ENCODE measurements at places on chromosomes 4 and X. TPM values are rescaled to one million over a fixed set of nuclear protein-coding genes. Genes with fewer than 3 reads are reported as not detected.
A peak's percentile ranks its signal among the peaks of the same experiment; 100 is the strongest.

The SH2D1A gene
- not detected for total RNA-seq

The IL13RA1 gene
- total RNA-seq: 8.6 TPM

GRCh38 chr4:72744103-72744725 is 175.2 kb upstream of the ADAMTS3 start:
- no peak for DNase-seq
- no peaks in the 10 kb centered on the region for H3K27me3 ChIP-seq
- no peak overlapping the region for H3K27ac ChIP-seq
- H3K36me3 ChIP-seq: no peaks in the 10 kb centered on the region

The MAP9 gene
- total RNA-seq: 18.9 TPM

The ESX1 gene
- not detected for total RNA-seq

The SAGE1 gene
- total RNA-seq: not detected

GRCh38 chrX:11462136-11462535 is 168.9 kb downstream of the AMELX start:
- H3K4me1 ChIP-seq: no peaks in the 10 kb centered on the region
- H3K36me3 ChIP-seq: no peaks in the 10 kb centered on the region
- no peak for DNase-seq
- H3K27ac ChIP-seq: no peak overlapping the region

The PGK1 gene
- total RNA-seq: 396 TPM

- H3K27me3 ChIP-seq: no peaks in the 10 kb centered on the region
- DNase-seq: no peak
- H3K4me3 ChIP-seq: no peak overlapping the region
- no peak overlapping the region for H3K27ac ChIP-seq
- H3K4me1 ChIP-seq: no peaks in the 10 kb centered on the region
Observed at GRCh38 chrX:95640226-95640625, 1044.4 kb upstream of the DIAPH2 start.

The COX7B2 gene
- total RNA-seq: not detected

DNA sequence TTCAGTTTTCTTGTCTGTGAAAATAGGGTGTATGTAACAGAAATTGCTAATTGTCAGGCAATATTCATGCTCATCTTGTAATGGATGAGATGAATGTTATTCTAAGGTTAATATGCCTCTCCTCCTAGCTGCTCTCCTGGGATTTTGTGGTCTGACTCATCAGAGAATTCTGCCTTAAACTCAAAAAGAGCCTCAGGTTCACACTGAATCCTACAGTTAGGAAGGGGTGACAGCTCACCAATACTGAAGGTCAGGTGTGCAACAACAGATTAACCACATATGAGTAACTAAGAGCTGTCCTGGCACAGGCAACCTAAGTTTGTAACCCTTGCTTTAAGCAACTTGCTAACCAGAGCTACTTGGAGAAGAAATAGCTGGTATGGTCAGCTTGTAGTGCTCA is 197.7 kb downstream of the SPATA18 start:
- H3K4me3 ChIP-seq: no peak overlapping the region
- H3K36me3 ChIP-seq: no peaks in the 10 kb centered on the region
- H3K27ac ChIP-seq: no peak overlapping the region
- DNase-seq: no peak
- no peaks in the 10 kb centered on the region for H3K27me3 ChIP-seq

DNA sequence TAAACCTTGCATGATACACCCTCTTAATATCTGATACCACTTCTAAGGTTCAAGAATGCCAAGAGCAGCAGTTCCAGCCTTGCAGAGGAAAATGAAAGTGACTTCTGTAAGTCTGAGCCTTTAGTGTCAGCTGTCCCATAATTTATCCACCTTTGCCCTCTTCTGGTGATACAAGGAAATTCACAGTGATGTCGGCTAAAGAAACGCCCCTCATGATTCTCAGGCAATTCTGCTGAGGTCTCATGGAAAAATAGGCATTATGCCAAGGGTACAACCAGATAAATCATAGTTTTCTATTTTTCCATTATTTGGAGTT is 172.2 kb upstream of the CXCL13 start:
- no peak for DNase-seq
- no peak overlapping the region for H3K4me3 ChIP-seq
- H3K27ac ChIP-seq: no peak overlapping the region
- H3K27me3 ChIP-seq: no peaks in the 10 kb centered on the region

The DMRTC1B gene
- not detected for total RNA-seq

DNA sequence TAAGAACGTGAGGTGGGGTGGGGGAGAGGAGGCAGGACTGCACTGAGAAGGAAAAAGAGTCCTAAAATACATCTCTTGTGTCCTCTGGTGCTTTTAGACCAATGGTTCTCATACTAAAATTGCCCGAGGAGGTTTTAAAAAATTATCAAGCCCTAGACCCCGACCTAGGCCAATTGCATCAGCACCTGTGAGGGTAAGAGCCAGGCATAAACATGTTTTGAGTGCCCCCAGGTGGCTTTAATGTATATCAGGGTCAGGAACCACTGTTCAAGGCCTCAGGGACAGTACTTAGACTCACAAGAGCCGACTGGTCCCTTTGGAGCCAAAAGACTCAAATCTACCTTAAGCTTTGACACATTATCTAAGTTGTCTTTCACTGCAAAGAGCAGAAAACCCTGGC is 37.5 kb upstream of the TMEM150C start:
- DNase-seq: peak; percentile 31
- H3K27me3 ChIP-seq: no peaks in the 10 kb centered on the region
- H3K27ac ChIP-seq: no peak overlapping the region
- no peaks in the 10 kb centered on the region for H3K36me3 ChIP-seq
- no peak overlapping the region for H3K4me3 ChIP-seq
- no peaks in the 10 kb centered on the region for H3K4me1 ChIP-seq

The SH3BGRL gene
- 48.0 TPM for total RNA-seq

- no peak overlapping the region for H3K27ac ChIP-seq
- DNase-seq: no peak
- H3K27me3 ChIP-seq: no peaks in the 10 kb centered on the region
- peaks cover 40% of the 10 kb centered on the region for H3K36me3 ChIP-seq
- H3K4me1 ChIP-seq: peaks cover 7% of the 10 kb centered on the region
Observed at GRCh38 chrX:2614911-2615310, 76.2 kb upstream of the CD99 start.

- DNase-seq: no peak
- no peaks in the 10 kb centered on the region for H3K36me3 ChIP-seq
- H3K4me1 ChIP-seq: no peaks in the 10 kb centered on the region
- no peak overlapping the region for H3K4me3 ChIP-seq
- H3K27ac ChIP-seq: no peak overlapping the region
Observed at GRCh38 chr4:101236097-101236496, 111.2 kb downstream of the PPP3CA start.

The FRYL gene
- 36.8 TPM for total RNA-seq

The ZNF674 gene
- 7.4 TPM for total RNA-seq

- H3K4me3 ChIP-seq: no peak overlapping the region
- no peak for DNase-seq
- no peaks in the 10 kb centered on the region for H3K36me3 ChIP-seq
- 0 out of 2 replicates have a peak, but pooled peaks cover 3% of the 10 kb centered on the region for H3K4me1 ChIP-seq
Observed at GRCh38 chr4:40682290-40683101, 52.8 kb upstream of the RBM47 start.

GRCh38 chrX:131059246-131059645 is 1.1 kb downstream of the ARHGAP36 start:
- H3K27ac ChIP-seq: no peak overlapping the region
- H3K4me3 ChIP-seq: no peak overlapping the region
- DNase-seq: no peak
- peaks cover 9% of the 10 kb centered on the region for H3K27me3 ChIP-seq
- peaks cover 4% of the 10 kb centered on the region for H3K4me1 ChIP-seq

GRCh38 chr4:86184901-86185285 is 175.0 kb downstream of the MAPK10 start:
- H3K4me1 ChIP-seq: no peaks in the 10 kb centered on the region
- no peak for DNase-seq
- no peaks in the 10 kb centered on the region for H3K36me3 ChIP-seq
- no peaks in the 10 kb centered on the region for H3K27me3 ChIP-seq
- H3K27ac ChIP-seq: no peak overlapping the region
- H3K4me3 ChIP-seq: no peak overlapping the region

The HAUS7 gene
- 54.0 TPM for total RNA-seq

The AGTR2 gene
- not detected for total RNA-seq

GRCh38 chr4:137266511-137266910 is 265.8 kb downstream of the PCDH18 start:
- H3K4me3 ChIP-seq: no peak overlapping the region
- no peak overlapping the region for H3K27ac ChIP-seq
- H3K27me3 ChIP-seq: no peaks in the 10 kb centered on the region
- H3K4me1 ChIP-seq: no peaks in the 10 kb centered on the region
- no peaks in the 10 kb centered on the region for H3K36me3 ChIP-seq

The FRG2 gene
- total RNA-seq: not detected

The FGG gene
- total RNA-seq: not detected

DNA sequence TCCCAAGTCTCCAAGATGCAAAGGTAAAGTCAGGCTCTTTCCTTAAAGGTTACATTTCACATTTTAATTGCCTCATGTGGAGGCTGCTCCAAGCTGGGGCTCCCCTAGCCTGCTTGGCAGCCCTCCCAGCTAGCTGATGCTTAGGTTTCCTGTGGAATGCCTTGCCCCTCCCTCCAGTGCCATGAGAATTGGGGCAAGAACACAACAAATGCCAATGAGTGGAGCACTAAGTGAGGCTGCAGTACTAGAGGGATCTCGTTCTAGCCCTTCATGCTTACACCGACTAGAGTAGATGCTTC is 597.7 kb downstream of the MID1IP1 start:
- no peak for DNase-seq
- no peaks in the 10 kb centered on the region for H3K36me3 ChIP-seq
- no peaks in the 10 kb centered on the region for H3K27me3 ChIP-seq
- H3K4me1 ChIP-seq: no peaks in the 10 kb centered on the region
- H3K27ac ChIP-seq: no peak overlapping the region

DNA sequence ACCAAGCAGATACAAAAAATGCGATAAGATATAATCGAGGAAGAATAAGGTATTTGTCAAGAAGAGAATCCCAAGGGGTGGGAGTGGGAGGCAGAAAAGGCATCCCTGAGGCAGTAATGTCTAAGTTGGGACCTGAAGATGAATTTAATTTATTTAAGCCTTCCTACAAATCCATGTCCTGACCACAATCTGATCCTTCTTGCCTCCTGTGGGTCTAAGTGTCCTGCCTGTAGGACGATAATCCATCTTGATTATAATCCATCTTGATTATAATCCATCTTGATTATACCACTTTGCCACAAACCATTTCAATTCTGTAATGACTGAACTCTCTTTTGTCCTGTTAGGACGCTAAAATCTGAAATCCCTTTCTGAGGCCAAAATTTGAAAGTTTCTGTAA is 130.2 kb downstream of the COL25A1 start:
- no peaks in the 10 kb centered on the region for H3K36me3 ChIP-seq
- no peak overlapping the region for H3K27ac ChIP-seq
- no peaks in the 10 kb centered on the region for H3K27me3 ChIP-seq
- DNase-seq: no peak
- no peaks in the 10 kb centered on the region for H3K4me1 ChIP-seq
- H3K4me3 ChIP-seq: no peak overlapping the region

Data from H1 (cell line).